ENCODE measurements at places on chromosomes 12 and 14.

DNA sequence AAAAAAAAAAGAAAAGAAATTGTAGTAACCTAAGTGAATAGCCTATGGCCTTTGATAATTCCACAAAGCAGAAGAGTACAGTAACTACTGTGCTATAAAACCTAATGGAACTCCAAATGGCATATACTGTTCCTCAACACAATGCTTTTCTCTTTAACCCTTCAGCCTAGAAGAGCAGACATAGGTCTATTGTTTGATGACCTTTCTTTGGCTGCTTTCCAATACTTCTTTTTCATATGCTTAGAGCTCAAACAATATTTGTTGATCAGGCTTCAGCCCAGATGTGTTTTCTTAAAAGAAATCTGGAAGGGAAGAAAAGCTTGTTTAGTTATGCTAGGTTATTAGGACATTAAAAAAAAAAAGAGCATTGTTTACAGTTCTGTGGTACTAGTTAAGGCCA is 116.4 kb downstream of the NTN4 start:
- no peak for DNase-seq

DNA sequence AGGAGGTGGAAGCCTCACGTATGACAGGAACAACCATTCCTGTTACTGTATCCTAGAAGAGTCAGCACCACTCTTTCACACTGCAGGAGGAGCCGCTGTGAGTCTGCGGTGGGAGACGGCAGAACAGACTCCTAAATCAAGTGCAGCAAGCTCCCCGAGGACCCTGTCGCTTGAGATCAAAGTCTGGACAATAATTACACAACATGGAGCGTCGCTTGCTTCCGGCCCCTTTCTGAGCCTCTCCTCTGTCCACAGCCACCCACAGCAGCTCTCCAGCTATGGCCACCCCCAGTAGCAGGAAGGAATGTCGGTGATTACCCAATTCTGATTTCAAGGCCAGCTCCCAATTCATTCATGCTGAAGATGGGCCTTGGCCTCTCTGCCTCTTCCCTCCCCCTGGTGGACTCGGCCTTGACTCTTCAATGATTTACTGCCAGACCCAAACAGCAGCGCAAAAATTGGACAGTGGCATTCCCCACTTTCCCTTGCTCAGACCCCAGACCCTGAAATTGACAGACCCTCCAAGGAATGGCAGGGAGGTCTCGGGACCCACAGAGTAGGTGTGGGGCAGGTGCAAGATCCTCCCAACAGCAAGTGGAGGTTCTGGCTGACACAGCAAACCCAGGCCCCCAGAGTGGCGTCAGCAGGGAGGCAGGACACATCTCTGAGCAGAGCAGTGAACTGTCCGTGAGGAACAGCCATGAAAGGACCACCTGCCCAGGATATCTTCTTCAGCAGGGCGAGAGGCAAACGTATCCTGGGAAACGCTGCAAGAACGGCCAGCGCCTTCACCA is 272.7 kb upstream of the DIO3 start:
- DNase-seq: no peak

DNA sequence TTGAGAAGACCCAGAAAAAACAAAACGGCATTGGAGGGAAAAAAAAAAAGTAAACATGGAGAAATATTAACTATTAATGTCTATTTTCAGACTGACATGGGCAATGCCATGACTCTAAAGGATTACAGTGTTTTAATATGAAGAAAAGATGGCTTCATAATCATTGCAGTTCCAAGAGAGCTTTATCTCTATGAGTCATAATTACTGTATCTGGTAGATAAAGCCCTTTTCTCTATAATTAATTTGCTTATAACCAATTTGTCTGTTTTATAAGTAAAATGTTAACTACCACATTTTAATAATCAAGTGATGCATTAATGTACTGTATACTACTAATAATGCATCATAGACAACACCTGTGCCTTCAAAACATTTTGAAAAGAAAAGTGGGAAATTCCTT is 59.7 kb downstream of the CLIP1 start:
- peak; percentile 25 for DNase-seq

GRCh38 chr14:77902811-77903210 is 102.9 kb downstream of the ADCK1 start:
- DNase-seq: no peak
